NCI-H1092 treated with DMSO at 0.1 percent for 48 hours (cell line): ENCODE measurements at places on chromosomes 2 and 18.

DNA sequence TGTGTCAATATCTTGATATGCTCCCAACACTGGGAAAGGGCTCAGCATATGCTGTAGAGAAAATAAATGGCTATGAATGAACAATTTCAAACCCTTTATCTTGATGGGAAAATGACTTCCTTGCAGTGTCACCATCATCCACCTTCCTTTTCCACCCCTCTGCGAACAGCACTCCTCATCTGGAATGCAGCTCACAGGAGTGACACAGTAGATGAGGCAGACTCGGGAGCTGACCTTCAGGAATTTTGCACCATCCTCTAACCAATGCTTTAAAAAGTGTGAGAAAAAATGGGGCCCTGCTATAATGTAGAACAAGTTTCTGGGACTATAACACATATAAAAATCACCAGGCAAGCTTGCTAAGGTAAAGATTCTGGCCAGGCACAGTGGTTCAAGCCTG lies 41.3 kb upstream of the YPEL5 start:
- DNase-seq = no peak

GRCh38 chr2:191183516-191183915 lies 32.7 kb upstream of the STAT4 start:
- no peak for DNase-seq

DNA sequence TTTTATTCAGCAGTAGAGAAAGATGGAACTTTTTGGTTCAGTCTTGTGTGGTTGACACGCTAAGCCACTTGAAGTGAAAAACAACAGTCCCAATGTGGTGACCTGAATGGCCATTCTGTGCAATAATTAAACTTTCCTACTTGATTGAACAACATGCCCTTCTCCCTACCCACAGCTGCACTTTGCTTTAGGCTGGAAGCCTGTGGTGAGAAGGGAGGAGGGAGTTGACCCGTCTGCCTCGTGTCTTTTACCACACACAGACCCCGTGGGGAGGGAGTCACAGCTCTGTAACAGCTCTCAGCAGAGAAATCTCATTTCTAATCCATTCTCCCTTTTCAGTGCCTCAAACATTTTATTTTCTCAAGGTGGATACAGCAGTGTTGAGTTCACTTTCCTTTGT lies 138.2 kb upstream of the PKDCC start:
- DNase-seq = no peak

DNA sequence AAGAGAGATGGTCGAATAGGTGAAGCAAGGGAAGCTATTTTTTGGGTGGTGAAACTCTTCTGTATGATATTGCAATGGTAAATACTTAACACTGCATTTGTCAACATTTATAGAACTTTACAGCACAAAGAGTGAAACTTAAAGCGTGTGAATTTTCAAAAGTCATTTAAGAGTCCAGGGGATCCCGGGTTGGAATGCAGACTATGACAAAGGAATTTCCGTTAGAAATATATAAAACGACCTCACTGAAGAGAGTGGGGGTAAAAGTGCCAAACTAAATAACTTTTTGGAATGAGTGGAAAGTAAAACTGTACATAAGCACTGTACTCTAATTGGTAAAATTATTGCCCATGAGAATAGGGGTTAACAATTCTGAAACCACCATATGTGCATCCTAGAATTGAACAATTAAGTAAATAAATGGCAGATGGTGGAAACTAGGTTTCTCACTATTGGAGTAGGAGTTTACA lies 191.0 kb upstream of the FN1 start:
- DNase-seq = no peak

DNA sequence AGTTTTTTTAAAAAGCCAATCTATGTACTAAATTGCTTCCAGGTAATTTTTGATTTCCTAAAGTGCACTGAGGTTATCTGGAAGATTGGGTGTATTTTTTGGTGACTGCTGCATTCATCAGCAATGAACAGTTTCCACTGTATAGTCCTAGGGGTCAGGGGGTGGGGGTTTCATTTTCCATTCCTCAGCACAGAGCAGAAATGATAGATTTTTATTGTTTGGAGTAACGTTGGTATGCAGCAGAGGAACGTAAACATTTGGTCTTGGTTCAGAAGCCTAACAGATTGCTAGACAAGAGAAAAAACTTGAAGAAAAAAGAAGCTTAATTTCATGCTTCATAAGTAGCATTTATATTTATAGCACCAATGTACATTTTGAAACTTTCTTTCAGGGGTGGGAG lies 54.9 kb downstream of the ZCCHC2 start:
- no peak for DNase-seq

DNA sequence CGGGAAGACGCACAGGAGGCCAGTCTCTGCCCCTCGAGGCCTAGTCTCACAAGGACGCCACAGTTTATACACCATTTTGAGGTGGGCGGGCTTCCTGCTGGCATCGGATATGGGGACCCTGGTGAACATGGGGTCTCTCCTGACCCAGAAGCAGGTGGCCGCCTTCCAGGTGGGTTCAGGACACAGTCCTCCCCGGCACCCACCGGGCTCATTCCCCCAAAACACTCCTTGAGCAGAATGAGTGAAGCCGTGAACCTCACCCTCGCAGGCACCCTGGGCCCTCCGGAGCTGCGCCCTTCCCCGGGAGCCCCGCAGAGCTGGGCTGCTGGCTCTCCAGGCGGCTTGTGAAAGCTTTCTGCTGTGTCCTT lies 6.5 kb downstream of the NFATC1 start:
- no peak for DNase-seq

DNA sequence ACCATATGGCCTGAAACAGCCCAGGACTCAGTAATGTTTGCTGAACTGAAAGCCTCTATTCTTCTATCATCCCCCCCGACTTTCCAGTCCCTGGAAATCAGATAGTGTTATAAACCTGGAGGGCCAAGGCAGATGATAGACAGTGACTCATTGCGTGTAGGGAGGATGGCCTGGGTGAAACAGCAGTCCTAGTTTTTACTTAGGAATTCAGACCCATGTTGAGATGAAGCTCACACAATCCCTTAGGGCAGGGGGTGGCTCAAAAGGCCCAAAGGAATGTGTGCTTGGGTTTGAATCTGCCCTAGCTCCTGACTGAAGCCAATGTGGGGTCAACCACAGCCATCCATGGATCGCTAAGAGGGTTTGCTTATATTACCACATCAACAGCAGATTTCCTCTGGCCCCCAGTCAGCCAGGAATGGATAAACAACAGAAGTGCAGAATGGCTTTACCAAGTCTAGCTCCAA lies 43.9 kb upstream of the STPG4 start:
- no peak for DNase-seq

DNA sequence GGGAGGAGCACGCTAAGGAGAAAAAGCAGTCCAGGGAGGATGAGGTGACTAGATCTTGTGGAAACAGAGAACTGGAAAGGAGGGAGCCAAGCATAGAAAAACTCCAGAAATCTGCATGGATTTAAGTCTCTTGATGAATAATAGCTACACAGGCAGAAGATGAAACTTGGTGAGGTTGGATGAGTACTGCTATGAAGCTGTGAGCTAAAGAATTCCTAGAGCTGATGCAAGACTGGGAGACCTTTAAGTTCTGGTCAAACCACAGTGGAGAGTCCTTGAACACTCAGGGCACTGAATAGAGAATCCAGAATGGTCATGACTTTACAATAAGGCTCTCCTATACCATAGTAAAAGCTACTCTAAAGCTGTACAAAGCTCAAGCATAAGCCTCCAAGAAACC lies 18.4 kb upstream of the PIEZO2 start:
- DNase-seq = no peak

GRCh38 chr2:196249171-196249570 lies 77.8 kb upstream of the STK17B start:
- DNase-seq = no peak

DNA sequence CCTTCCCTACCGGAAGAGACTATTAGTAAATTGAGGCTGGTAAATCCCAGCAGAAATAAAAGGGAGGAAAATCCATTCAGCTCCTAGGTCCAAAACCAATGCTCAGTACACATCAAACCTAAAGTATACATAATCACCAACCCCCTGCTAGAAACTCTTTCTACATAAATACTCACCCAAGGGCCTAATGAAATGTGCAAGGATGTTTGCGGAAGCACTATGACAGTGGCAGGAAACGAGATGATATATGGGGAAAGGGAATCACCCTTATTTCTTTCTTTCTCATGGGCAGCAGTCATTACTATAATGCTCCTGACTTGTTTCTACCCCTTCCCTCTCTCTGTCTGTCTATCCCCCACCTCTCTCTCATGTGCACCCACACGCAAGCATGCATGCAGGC lies 1.3 kb upstream of the SCTR start:
- no peak for DNase-seq

DNA sequence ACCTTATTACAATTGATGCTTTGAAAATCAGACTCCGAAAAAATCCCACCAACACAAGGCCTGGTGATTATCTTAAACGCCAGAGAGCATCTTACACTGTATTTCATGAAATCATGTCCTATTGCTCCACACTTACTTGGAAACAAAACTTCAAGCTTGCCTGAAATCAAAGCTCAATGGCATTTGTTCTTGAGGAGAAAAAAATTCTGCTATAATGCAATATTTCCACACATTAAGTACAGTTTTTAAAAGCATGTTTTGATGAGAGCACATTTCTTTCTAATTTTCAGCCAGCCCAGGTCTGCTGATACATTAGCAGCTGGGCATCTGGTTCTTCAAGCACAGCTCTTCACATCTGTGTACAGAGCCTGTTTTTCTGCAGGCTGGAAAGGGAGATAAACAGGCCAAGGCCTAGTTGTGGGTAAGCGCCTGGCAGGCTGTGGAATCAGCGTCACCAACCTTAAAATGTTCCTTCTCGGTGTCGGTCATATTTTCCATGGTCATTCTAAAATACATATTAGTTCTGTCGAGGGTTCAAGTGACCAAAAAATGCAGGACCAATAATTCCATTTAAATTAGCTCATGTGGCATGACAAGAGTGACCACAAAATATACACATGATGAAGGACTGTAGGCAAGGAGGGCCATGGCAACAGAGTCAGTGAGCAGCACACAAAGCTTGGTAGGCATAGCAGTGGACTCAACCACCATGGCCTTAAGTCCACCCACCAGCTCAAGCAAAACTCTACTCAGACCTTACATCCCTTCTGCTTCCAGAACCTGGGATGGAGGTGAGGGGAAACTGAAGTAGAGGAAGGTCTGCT lies 20.9 kb downstream of the SLC8A1 start:
- DNase-seq = no peak

DNA sequence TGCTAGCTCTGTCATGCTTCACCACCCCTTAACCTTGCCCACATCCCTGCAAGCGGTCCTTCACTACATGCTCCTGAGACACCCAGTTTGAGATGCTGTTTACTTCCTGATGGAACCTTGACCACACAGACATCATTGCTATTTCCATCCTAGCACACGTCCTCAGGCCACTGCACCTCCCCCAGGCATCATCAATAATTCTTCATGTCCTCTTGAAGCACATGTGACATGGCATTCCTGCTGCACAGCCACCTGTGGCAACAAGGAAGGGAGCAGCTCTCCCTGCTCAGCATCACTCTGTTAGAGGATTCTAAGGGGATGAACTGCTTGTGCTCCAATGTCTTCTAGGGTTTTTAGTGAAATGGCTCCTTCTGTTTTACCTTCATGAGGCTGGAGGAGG lies 26.1 kb upstream of the ST3GAL5 start:
- DNase-seq = peak; percentile 12

- DNase-seq = no peak
Measured at GRCh38 chr18:59730896-59731295, 33.7 kb upstream of the CCBE1 start.

DNA sequence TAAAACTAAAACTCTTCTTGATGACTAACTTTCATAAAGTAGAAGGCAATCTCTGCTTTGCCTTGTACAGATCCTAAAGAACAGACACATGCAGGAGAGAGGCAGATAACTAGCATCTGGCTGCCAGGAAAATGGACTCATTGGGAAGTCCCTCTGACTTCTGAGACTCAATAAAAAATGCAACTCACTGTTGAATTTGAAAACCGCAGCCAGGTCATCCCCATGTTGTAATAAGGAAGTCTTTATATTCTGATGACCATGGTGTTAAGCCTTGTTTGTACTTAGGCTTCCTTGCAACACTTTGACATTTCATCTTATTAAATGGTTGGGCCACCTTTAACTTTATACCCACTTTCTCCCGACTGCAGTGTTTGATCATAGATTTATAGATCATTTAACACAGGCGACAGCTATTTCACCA lies 375.1 kb upstream of the KCNH7 start:
- DNase-seq = no peak

GRCh38 chr2:198036029-198036879 lies 231.9 kb downstream of the PLCL1 start:
- no peak for DNase-seq

GRCh38 chr2:85132834-85133637 lies at the start of gene TCF7L1:
TSS of gene TCF7L1 (plus strand) at chr2:85133392. CDS start at chr2:85133685, 293 bp downstream.
- DNase-seq = peak; percentile 29

GRCh38 chr18:51135795-51136194 lies 61.7 kb downstream of the MEX3C start:
- no peak for DNase-seq

DNA sequence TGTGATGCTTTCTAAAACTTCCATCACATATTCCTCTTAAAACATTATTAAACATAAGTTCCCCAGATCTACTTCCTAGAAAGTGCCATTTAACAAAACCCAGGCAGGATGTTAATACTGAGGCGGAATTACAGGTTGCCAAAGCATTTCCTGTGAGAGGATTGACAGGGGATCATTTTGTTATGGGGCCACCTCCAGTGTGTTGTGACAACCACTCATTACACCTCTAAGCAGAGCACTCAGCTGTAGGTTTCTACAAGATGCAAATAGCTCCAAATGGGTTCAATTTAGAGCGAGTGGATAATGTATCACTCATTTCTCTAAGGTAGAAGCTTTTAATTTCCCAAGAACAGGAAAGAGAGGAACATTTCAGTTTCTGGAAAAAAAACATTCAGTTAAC lies 1429.5 kb upstream of the ACVR2A start:
- DNase-seq = no peak

GRCh38 chr2:37570773-37571586 lies 100.5 kb downstream of the CDC42EP3 start:
- DNase-seq = no peak

GRCh38 chr2:155308367-155309009 lies 610.0 kb downstream of the KCNJ3 start:
- DNase-seq = no peak

GRCh38 chr2:70923378-70924015 lies 12.2 kb upstream of the ATP6V1B1 start:
- no peak for DNase-seq

- DNase-seq = no peak
Measured at GRCh38 chr2:198004173-198004572, 199.8 kb downstream of the PLCL1 start.

DNA sequence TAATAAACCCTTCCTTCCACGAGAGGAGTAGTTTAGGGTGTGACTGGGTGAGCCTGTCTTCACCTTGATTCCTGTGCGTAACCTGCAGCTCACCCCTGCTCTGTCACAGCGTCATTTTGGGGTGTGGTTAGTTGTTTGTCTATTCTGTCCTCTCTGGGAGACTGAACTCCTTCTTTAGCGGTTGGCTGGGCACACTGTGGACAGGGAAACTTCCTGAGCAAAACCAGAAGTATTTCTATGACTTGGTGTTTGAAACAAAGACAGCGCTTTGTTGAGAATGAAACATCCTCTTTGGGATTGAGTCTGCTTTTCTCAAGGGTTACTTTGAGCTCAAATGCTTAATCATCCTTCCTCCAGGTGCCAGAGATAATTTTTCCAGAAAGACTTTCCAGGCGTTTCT lies 270.7 kb downstream of the HRH4 start:
- no peak for DNase-seq
